ENCODE measurements at places on chromosomes 11 and 22. TPM values are rescaled to one million over a fixed set of nuclear protein-coding genes. Genes with fewer than 3 reads are reported as not detected.

C11orf21 gene
- not detected for total RNA-seq

SLC6A5 gene
- total RNA-seq = not detected

WDR74 gene
- 36.8 TPM for total RNA-seq

OR8D4 gene
- total RNA-seq = not detected

PATE4 gene
- not detected for total RNA-seq

CDKN1C gene
- 4.8 TPM for total RNA-seq

All from smooth muscle cell of the umbilical artery (primary cell).